ENCODE measurements at places on chromosomes 6 and 20.

DNA sequence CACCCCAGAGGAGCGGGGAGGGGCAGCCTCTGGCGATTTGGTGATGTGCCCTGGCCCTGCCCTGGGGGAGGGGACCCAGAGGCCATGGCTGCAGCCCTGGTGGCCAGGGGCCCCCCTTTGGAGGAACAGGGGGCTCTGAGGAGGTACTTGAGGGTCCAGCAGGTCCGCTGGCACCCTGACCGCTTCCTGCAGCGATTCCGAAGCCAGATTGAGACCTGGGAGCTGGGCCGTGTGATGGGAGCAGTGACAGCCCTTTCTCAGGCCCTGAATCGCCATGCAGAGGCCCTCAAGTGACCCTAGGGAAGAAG, 10.9 kb downstream of the NFKBIL1 start:
- DNase-seq = no peak

DNA sequence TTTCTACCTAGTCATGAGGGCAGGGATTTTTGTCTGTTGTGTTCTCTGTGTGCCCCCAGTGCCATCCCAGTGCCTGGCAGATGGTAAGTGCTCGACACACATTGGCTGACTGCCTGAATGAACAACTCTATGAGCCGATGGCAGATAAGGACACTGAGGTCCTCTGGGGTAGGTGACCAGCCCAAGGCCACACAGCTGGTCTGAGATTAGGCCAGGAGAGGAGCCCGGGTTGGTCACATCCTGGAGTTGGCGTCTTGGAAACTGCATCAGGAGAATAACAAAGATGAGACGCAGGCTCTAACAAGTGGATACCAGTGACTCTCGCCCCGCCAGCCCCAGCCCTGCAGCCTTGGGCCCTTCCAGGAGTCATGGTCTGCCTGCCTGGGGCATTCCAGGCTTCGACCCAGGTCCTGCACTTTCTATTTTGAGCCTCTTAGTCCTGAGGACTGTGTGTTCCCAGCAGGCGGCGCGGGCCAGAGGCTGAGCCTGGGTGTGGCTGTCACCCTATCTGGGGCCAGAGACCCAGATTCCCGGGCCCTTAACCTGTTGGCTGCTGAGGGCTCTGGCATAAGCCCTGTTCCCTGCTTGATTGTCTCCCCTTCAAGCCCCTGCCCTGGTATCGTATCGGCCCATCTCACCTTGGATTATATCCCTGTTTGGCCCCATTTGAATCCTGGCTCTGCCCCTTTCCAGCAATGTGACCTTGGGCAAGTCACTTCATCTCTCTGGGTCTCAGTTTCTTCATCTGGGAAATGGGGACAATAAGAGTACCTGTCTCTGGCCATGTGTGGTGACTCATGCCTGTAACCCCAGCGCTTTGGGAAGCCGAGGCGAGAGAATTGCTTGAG, 88.3 kb downstream of the CEBPB start:
- no peak for DNase-seq

DNA sequence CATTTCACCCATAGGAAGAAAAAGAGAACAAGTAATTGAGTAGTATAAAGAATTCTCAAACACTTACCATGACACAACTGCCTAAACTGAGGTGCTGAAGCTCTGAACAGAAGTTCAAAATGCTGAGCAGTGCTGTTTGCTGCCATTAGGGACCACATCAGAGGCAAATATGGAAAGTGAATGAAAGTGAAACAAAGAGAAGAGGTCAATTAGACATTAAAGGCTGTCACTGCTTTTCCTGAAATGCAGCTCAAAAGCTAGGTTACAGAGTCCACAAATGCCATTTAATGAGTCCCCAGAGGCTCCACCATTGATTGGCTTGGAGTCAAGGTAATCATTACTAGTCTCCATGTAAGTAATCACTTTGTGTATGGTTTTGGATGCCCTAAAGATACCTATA, 46.1 kb downstream of the POU3F2 start:
- no peak for DNase-seq

DNA sequence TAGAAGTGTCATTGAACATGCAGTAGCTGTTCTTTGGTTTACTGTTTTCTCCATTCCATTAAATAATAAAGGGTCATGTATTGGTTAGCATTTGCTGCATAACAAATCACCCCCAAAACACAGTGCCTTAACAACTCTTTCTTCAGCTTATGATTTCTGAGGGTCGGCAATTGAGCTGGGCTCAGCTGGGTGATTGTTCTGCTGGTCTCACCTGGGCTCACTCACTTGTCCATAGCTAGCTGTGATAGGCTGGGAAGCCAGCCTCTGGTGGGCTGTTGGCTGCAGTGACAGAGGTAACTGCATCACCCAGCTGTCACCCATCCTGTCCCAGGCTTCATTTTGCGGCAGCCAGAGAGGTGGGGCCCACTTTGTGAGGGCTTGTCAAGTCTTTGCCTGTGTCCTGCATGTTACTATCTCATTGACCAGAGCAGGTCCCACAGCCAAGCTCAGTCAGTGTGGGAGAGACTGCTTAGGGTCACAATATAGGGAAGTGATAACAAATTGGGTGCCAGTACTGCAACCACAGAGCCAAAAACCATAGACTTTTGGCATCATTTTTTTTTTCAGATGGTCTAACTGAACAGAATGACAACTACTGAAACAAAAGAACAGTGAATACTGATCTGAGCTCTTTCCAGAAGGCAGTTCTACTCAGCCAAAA, 76.9 kb downstream of the SYNDIG1 start:
- DNase-seq = no peak

DNA sequence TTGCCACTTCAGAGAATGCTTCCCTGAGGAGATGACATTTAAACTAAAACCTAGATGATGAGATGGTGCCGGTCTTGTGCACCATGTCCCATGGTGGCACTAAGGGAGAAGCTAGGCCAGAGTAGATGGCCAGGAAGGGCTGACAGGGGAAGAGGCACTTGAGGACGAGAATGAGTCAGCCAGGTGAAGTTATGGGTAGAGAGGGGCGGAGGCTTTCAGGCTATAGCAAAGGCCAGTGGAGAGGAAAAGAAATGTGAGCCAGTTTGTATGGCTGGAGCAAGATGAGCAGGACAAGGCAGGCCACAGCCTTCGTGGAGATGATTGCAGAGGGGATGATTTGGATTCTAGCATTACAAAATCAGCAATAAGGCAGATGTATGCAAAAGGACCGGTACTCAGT, 44.7 kb upstream of the ADGRF4 start:
- no peak for DNase-seq

DNA sequence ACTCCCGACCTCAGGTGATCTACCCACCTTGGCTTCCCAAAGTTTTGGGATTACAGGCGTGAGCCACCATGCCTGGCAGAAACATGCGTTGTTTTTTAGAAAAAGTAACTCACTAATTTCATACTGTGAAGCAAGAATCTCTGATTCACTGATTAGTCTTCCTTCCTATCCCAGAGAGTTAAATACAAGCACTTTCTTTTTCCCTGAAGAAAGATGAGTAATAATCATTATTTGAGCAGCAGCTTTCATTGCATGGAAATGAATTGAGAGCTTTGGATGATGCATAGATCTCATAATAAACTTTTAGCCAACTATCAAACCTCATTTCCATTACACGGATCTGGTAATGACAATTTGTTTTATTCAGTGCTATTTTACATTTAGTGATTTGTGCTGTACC, 892.5 kb upstream of the EYS start:
- no peak for DNase-seq

DNA sequence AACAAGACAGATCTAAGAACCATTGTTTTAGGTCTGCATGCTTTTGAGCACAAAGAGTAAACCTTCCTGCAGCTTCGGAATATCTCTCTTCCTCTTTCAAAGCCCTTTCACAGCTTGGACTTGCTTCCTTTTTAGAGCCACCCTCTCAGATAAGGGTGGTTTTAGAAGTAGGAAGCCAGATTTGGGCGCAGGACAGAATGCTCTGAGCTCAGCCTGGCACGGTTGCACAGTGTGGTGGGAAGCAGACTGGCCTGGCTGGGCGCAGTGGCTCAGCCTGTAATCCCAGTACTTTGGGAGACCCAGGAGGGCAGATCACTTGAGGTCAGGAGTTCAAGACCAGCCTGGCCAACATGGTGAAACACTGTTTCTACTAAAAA, 35.6 kb upstream of the PNRC1 start:
- DNase-seq = no peak

DNA sequence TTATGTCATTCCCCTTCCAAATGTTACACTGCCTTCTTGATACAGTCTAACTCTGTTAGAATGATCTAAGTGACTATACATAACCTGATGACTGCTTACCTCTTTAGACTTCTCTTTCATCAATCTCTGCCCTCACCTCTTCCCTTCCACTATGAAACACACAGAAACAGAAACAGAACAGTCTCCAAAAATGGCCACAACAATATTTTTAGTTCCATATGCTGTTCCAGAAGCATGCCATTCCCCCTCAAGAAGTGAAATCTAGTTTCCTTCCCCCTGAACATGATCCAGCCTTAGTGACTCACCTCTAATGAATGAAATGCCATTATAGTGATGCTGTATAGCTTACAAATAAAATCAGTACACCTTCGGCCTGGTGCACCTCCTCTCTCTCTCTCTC, 229.3 kb upstream of the TENT5A start:
- DNase-seq = peak; percentile 23

GRCh38 chr6:24936641-24937317, 1.0 kb upstream of the RIPOR2 start:
- DNase-seq = no peak
